AG09309 (cell line): ENCODE measurements at places on chromosomes 11 and 22.

GRCh38 chr11:33412241-33412640 is 155.1 kb downstream of the HIPK3 start:
- no peak for DNase-seq

GRCh38 chr11:111836721-111837120 is 34.7 kb downstream of the ALG9 start:
- no peak for DNase-seq

DNA sequence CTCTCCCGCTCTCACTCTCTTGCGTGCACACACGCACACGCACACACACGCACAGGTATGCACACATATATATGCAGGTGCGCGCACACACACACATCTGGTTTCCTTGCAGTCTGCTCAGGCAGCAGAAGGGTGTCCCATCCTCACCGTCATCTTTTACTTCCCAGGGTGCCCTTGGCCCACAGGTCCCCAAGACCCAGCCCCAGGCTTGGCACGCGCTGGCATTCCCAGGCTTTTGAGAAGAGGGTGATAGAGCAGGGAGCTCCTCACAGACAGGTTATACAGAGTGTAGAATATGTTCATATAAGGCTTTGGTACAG is 52.0 kb upstream of the SPATA19 start:
- no peak for DNase-seq

DNA sequence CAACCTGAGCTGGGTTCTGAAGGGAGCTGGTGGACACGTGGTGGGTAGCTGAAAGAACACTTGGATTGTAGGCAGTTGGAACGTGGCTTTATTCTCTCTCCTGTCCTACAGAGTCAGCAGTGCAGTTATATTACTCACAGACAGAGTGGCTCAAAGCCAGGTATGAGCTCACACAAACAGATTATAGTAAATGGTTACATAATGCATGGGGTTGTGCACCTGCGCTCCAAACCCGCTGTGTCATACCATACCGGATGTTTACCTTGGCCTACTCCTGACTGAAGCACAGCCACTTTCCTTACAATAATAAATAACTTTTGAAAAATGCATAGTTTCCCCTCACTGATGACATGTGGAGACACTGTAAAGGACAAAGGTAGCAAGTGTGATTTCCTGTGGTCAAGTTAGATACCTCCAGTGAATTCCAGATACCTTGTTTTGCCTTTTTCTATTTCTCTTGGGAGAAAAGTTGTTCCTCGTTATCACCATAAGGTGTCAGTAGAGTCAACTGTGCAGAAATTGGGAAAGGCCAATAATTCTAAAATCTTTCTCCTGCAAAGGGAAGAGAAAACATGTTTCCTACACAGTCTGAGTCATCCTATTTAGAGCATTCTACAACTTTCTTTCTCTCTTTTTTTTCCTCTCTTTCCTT is 13.5 kb downstream of the MS4A6A start:
- DNase-seq = no peak

DNA sequence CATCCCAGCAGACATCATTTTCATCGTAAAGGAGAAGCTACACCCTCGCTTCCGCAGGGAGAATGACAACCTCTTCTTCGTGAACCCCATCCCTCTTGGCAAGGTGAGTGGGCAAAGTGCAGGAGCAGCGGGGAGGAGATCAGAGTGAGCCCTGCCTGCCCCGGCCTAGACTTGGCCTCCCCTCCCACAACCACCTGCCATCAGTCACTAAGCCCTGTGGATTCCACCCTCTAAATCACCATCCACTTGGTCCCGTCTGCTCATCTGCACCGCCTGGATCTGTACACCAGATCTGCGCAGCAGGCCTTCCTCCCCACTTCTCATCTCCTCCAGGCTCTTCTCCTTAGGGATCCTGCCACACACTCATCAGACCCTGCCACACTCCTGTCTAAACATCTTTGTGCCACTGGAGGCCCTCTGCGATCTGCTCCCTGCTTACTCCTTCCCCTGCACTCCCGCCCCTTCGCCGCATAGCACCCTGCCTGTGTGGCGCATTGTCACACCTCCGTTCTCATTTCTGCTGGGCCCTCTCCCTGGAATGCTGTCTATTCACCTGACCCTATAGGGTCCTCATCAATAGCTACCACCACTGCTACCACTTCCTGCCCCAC is 14.2 kb downstream of the UCP2 start:
- DNase-seq = no peak
